ENCODE measurements at places on chromosomes 13 and 19.
A peak's percentile ranks its signal among the peaks of the same experiment; 100 is the strongest.

DNA sequence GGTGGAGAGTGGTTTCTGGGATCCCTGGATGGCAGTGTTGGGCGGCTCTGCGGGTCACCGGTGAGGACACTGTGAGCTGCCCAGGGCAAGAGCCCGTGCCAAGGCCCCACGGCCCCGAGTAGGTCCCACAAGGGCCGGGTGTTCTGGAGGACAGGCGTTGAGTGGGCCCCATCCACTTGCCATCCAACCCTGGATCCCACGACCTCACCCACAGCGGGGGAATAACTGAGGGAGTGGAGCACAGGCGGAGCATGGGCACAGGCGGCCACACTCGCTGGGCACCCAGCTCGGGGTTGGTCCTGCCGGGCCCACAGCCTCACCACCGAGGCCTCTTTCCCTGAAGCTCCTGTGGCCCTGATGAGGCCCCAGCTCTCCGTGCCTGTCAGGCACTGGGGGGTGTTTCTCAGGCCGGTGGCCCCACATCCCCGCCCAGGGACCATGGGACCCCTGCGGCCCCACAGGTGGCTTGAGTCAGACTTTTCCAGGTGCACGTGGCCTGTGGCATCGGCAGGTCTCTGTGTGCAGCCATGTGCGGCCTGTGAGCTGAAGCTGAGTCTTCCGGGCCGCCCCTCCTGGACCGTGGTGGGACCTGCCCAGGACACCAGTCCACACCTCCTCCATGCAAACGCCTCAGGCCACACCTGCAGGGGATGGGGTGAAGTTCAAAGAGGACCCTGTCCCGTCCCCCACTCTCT, 16.6 kb downstream of the TMEM255B start:
- DNase-seq = no peak

- no peak for DNase-seq
Measured at GRCh38 chr13:42728507-42729180, 52.7 kb upstream of the FAM216B start.

DNA sequence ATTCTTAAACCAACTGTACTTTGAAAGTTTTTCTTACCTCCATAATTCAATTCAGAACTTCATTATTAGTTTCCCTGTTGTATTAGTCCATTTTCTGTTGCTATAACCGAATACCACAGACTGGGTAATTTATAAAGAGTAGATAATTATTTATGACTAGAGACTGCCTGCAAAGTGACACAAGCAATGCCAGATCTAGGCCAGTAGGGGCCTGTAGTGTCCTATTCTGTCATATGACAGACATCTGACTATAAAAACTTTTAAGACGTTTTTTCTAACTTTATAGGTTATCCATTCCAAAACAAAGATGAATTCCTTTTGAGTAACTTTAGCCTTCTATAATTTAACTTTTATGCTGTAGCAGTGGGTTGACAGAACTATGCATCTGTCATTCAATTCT, 2783.8 kb downstream of the PCDH9 start:
- DNase-seq = no peak

DNA sequence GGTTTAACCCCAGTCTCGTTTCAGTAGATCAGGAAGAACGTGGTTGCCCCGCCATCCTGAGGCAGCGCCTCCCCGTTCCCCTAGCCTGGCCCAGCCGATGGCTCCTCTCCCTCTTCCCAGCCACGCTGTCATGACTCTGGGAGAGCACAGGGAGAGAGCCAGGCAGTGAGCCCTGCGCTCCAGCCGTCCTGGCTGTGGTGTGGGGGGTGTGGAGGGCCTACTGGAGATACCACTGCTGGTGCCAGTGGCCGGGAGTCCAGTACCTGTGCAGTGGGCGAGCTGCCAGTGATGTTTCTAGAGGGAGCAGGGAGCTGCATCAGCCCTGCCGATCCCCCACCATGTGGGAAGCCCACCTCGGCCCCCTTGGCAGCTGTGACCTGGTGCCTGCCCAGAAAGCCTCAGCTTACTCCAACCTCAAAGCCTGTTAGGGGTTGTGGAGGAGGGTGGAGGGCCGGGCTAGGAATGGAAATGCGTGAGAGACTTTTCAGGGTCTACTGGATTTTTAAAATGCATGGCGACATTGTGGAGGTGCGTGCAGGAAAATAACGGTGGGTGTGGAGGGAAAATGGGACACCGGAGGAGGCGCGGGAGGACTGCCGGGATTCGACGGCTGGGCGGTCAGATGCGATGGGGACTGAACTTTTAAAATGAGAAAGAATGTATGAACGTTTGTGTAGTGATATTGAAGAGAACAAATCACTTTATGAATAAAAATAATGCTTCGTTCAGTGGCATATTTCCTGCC, 4.9 kb downstream of the TEX29 start:
- no peak for DNase-seq

GRCh38 chr13:110368408-110368807, 61.3 kb downstream of the COL4A2 start:
- DNase-seq = no peak

DNA sequence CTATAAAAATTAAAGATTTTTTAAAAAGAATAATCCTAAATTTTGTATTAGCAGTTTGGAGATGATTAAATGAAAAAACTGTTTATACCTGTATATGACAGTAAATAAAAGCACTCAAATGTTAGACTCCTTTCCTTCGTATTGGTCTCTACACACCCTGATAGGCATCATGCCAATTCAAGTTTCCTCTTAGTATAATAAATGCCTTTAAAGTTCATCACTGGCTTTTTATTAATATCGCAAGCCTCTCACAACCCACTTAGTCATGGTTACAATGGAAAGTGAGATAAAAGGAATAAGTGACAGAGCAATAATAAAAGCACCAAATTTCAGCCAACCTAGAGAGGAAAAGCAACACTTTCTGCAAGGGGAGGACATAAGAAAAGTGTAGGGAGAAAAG, 102.2 kb downstream of the PIBF1 start:
- DNase-seq = no peak

DNA sequence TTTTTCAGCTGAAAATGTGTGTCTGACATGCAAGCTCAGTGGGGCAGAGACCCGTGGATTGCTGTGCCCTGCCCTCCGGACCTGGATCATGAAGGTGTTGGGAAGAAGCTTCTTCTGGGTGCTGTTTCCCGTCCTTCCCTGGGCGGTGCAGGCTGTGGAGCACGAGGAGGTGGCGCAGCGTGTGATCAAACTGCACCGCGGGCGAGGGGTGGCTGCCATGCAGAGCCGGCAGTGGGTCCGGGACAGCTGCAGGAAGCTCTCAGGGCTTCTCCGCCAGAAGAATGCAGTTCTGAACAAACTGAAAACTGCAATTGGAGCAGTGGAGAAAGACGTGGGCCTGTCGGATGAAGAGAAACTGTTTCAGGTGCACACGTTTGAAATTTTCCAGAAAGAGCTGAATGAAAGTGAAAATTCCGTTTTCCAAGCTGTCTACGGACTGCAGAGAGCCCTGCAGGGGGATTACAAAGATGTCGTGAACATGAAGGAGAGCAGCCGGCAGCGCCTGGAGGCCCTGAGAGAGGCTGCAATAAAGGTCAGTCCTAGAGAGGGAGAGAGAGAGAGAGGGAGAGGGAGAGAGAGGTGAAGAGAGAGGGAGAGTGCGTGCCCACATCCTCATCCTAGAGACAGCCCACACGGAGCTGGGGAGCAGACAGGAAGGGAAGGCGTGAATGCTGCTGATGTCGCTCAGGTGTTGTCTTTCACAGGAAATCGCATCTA, 5.1 kb upstream of the DCUN1D2 start:
- DNase-seq = no peak

- DNase-seq = no peak
Measured at GRCh38 chr13:63514886-63515285, 2099.2 kb upstream of the PCDH20 start.

- no peak for DNase-seq
Measured at GRCh38 chr13:113123226-113124201, 915 bp downstream of the F10 start.

DNA sequence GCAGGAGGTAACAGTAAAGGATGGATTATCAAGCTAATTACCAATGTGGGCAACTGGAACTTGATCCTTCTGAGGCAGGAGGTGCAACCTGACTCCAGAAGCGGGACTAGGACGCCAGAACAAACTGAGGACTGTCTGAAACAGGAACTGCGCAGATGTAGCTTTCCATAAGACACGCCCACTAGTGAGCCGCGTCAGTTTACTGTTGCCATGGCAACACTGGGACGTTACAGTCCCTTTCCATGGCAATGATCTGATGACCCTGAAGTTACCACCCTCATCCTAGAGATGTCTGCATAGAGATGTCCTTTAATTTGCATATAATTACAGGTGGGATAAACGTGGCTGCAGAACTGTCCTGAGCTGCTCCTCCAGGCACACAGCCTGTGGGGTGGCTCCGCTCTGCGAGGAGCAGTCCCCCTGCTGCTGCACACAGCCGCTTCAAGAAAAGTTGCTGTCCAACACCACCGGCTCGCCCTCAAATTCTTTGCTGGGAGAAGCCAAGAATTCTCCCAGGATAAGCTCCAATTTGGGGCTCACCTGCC, 816.6 kb downstream of the UQCRFS1 start:
- no peak for DNase-seq

GRCh38 chr13:33092073-33092987, 76.1 kb downstream of the KL start:
- DNase-seq = no peak

DNA sequence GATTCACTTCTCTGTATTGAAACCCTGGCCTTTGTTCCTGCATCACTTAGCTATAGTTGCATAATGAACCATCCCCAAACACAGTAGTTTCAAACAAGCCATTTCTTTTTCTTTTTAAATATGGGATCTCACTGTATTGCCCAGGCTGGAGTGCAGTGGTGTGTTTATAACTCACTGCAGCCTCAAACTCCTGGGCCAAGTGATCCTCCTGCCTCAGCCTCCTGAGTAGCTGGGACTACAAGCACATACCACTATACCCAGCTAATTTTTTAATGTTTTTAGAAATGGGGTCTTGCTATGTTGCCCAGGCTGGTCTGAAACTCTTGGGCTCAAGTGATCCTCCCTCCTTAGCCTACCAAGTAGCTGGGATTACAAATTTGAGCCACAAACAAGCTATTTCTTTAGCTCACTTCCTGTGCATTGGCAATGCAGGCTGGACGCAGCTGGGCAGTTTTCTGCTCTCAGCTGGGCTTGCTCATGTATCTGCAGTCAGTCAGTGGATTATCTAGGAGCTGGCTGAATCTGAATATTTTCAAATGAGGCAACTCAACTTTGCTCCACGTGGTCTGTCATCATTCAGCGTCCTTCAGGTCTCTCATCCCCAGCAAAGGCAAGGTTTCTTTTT, 49.5 kb upstream of the SIN3B start:
- DNase-seq = no peak

DNA sequence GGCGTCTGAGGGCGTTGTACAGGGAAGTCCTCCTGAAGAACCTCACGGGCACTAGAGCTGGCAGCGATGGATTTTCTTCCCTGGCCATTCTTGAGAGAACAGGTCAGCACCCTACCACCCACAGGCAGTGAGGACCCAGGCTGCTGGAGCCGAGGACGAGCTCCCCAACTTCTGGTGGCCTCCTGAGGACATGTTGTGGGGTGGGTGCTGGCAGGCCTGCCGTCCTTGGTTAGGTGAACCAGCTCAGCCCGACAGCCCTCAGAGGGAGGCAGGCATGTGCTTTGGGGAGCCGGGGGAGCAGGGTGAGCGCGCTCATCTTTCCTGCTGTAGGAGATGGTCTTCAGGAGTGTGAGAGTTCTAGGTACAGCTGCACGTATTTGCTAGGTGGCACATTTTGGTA, 15.4 kb downstream of the LYL1 start:
- DNase-seq = no peak

GRCh38 chr13:45782327-45783045, 69.1 kb downstream of the SIAH3 start:
- DNase-seq = no peak

- DNase-seq = no peak
Measured at GRCh38 chr13:29452773-29453616, 142.5 kb downstream of the SLC7A1 start.

DNA sequence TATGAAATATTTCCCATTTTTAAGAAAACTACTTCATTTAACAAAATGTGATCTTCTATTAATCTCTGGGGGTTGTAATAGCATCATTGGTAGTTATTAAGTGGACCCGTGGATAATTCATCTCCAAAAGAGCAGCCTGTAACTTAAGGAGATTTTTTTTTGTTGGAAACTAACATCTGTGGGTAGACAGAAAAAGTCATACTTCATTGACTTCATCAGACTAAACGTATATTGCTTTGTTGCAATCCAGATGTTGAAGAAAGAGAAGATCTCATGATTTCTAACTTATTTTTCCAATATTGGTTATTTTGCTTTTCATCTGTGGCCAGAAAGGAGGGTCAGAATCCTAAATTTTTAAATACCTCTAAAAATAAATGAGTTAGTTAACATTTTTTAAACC, 296.5 kb upstream of the MIR17HG start:
- DNase-seq = no peak

- no peak for DNase-seq
Measured at GRCh38 chr13:91567485-91568207, 169.2 kb downstream of the GPC5 start.

- no peak for DNase-seq
Measured at GRCh38 chr13:43799191-43799590, 12.4 kb upstream of the ENOX1 start.

GRCh38 chr19:42198676-42199439, 18.6 kb downstream of the DEDD2 start:
- peak; percentile 62 for DNase-seq

GRCh38 chr13:66087269-66087710, 1142.8 kb downstream of the PCDH9 start:
- no peak for DNase-seq

DNA sequence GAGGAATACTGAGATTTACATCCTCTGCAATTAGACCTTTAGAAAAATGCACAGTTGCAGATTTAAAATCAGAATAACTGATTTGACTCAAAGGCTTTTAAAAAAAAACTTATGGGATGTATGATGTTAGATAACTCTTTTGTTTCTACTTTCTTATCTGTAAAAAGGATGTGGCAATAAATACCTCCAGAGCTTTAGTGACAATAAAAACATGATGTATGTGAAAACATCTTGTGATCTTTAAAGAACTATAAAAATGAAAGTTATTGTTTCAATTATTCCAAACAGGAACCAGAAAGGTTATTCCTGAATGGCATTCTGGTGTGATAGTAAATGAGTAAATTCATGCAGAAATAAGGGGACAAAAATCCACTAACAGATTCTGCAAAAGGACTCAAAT, 2712.2 kb upstream of the PCDH20 start:
- no peak for DNase-seq

GRCh38 chr19:42436006-42436405, 6.7 kb downstream of the CXCL17 start:
- DNase-seq = no peak

- DNase-seq = no peak
Measured at GRCh38 chr19:9641810-9642209, 20.8 kb upstream of the ZNF561 start.

- no peak for DNase-seq
Measured at GRCh38 chr13:34933786-34934185, 8.3 kb upstream of the NBEA start.

DNA sequence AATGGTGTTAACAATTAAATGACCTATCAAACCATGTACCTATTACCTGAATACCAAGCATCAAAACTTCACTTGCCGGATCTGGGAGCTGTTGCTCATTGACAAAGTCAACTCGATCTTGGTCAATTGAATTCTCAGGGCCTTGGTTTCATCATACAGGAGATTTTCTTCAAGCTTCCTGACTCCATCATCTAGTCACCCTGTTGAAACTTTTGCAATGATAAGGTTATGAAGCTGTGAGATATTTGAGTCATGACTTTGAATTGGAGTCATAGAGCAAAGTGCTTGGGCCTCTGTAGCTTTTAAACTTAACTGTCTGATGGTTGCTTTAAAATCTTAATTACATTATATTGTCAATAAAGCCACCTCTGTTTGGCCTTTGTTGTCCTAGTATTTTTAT, 260.9 kb downstream of the COG6 start:
- DNase-seq = no peak

GRCh38 chr19:53192771-53193534, at the start of gene ZNF665:
Gene ZNF665 (minus strand): TSS chr19:53193358. CDS start chr19:53182898, 10,460 bp downstream.
- peak; percentile 56 for DNase-seq

Measured in activated CD4-positive, alpha-beta T cell treated with anti-CD3 and anti-CD28 coated beads, Interleukin-2, amount 50 U/mL, for 1 hour (primary cell).